ENCODE measurements at places on chromosomes 11 and 22.

GRCh38 chr22:19220867-19221266, 42.3 kb upstream of the SLC25A1 start:
- DNase-seq = no peak

- no peak for DNase-seq
Measured at GRCh38 chr22:17552737-17553136, 10.6 kb upstream of the SLC25A18 start.

- DNase-seq = no peak
Measured at GRCh38 chr11:82845356-82846353, 54.6 kb downstream of the PRCP start.

DNA sequence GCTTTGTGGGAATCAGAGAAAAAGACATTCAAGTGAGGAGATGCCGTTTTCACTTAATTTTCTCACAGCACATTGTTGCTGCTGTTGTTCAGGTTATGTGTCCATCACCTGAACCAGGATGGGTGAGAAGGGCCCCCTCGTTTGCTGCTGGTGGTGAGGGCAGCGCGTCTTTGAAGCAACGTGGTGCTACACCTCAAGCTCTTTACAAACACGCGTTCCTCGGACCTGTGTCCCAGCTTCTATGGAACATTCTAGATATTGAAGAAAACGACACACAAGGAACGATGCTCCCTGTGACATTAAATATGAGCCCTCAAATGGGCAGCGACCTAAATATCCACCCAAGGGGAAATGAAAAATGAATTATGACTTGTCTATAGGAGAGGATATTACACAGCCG, 418.6 kb downstream of the MN1 start:
- DNase-seq = no peak

GRCh38 chr11:86547727-86548126, 124.7 kb downstream of the ME3 start:
- DNase-seq = no peak

- DNase-seq = no peak
Measured at GRCh38 chr11:91802475-91802874, 422.1 kb upstream of the FAT3 start.

DNA sequence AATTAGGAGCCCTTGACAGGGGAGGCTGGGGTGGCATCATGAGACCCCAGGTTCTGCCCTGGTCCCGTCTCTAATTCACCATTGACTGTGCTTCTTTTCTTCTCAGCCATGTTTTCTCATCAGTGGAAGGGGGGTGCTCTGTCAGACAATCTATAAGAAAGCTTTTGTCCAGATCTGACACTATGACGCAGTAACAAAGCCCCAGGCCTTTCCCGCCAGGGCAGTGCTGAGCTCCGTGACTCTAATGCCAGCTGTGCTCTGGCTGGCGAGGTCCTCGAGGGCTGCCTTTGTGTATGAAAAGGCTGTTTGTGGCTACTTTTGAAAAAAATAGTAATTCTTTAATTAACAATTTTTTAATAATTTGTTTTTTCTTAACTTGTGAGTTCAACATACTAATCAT, 3.2 kb downstream of the CD6 start:
- DNase-seq = no peak

DNA sequence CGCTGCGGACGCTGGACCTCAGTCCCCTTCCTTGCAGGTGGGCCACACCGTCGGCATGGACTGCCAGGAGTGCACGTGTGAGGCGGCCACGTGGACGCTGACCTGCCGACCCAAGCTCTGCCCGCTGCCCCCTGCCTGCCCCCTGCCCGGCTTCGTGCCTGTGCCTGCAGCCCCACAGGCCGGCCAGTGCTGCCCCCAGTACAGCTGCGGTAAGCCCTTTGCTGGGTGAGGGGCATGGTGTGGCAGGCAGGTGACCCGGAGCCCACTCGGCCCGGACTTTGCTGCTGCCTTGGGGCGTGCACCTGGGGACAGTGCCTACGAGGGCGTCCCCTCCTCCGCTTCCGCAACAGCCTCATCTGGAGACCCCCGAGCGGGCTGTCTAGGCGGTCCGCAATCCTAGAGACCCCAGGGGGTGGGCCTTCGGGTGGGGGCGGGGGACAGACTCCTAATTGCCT, 25.4 kb upstream of the MUC5B start:
- no peak for DNase-seq

DNA sequence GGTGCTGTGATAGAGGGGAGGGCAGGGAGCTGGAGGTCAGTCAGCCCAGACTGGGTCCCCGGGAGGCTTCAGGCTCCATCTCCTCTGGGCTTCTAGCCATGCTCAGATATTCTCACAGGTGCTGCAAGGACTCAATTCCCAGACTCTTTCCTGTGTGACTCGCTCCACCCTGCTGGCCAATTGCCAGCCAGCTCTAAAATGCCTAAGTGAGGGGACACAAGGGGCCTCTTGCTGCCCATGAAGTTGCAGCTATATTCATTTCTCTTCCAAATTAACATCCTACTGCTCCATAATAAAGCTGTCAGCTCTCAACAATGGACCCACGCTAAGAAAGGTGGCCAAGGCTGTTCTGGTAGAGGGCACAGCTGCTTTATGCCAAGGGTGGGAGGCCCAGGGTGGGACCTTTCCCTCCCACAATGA, 101.5 kb downstream of the PLEKHA7 start:
- no peak for DNase-seq
